ENCODE measurements at places on chromosomes 2 and 18.
A peak's percentile ranks its signal among the peaks of the same experiment; 100 is the strongest.

- DNase-seq, result no peak
Measured at GRCh38 chr2:50449306-50449705, 582.6 kb downstream of the NRXN1 start.

- DNase-seq, result no peak
Measured at GRCh38 chr18:36518839-36519238, 221.3 kb downstream of the FHOD3 start.

- no peak for DNase-seq
Measured at GRCh38 chr2:43791035-43791765, 17.4 kb downstream of the DYNC2LI1 start.

GRCh38 chr2:239743206-239743605 lies 281.9 kb downstream of the NDUFA10 start:
- no peak for DNase-seq

- DNase-seq, result no peak
Measured at GRCh38 chr18:49839012-49839411, 25.7 kb upstream of the ACAA2 start.

GRCh38 chr2:74261204-74261864 lies 62.9 kb downstream of the MTHFD2 start:
- DNase-seq, result no peak

- no peak for DNase-seq
Measured at GRCh38 chr2:43391201-43391877, 164.9 kb upstream of the ZFP36L2 start.

GRCh38 chr2:71602115-71602495 lies 148.7 kb downstream of the DYSF start:
- DNase-seq, result no peak

- no peak for DNase-seq
Measured at GRCh38 chr2:240140920-240141319, 462 bp upstream of the OTOS start.

- DNase-seq, result no peak
Measured at GRCh38 chr2:36407413-36407812, 51.8 kb downstream of the CRIM1 start.

DNA sequence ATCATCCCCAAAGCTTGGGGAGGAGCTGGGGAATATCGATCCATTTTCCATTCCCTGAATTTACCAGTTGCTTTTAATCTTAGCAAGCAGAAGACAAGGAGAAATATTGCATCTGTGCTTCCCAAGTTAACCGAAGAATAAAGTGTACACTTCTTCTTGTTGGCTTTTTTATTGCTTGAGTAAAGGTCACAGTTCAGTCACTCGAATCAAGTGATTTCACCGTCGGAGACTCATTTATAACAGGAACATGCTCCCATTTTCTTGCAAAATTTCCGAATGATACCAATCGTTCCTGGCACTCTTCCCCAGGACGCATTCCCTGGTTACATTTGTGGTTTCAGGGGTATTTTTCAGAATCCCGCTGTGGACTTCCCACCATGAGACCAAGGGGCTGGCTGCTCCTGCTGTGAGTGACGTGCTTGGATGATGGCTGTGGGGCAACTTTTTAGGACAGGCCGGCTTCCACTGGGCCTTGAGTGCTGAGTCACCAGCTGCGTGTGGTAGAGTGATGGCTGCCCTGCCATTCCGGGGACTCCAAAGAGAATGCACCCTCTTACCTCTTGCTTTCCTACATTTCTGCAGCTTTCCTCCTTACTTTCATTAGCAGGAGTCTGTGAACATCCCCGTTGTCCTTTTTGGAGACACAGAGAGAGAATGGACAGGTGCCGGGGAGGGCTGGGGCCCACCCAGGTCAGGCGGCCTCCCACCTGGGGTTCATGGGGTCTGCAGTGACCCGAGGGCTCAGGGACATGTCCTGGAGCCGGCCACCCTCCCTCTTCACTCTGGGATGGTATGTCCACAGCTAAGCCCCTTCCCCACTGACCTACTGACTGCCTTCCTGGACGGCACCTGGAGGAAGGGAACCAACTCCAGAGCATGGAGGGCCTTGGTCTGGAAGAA lies 60.7 kb upstream of the HDAC4 start:
- DNase-seq, result no peak

GRCh38 chr2:240926516-240927389 lies 20.6 kb downstream of the CROCC2 start:
- peak; percentile 0 for DNase-seq

- no peak for DNase-seq
Measured at GRCh38 chr18:78856569-78857313, 122.9 kb upstream of the SALL3 start.

DNA sequence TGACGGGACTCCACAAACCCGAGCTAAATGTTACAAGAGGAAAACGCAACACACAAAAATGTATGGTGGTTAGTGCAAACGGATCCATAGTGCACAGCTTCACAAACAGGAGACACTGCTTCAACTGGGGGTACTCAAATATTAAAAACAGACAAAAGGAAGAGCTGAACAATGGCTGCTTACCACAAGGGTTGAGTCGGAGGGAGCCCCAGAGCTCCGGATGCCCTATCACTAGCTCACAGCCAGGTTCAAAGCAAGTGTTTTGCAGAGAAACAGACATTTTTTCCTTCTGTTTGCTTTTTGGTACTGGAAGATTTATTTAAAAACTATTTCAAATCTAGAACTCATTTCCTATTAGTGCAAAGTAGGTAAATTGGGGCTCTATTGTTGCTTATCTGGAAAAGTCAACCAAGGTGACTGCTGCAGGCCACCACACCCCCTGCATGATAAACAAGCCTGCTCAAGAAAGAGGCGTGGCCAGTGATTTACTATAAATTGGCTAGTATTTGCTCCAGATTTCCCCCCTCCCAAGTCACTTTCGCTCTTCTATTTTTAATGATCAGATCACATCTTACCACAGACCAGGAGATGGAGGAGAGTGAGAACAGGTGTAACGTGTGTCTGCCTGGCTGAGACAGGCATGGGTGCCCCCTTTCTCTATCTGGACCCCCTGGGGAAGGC lies 46.5 kb downstream of the ZAP70 start:
- DNase-seq, result no peak

- no peak for DNase-seq
Measured at GRCh38 chr18:67511840-67512239, 4.7 kb downstream of the DSEL start.

GRCh38 chr18:77359561-77360314 lies 110.1 kb downstream of the GALR1 start:
- DNase-seq, result no peak

DNA sequence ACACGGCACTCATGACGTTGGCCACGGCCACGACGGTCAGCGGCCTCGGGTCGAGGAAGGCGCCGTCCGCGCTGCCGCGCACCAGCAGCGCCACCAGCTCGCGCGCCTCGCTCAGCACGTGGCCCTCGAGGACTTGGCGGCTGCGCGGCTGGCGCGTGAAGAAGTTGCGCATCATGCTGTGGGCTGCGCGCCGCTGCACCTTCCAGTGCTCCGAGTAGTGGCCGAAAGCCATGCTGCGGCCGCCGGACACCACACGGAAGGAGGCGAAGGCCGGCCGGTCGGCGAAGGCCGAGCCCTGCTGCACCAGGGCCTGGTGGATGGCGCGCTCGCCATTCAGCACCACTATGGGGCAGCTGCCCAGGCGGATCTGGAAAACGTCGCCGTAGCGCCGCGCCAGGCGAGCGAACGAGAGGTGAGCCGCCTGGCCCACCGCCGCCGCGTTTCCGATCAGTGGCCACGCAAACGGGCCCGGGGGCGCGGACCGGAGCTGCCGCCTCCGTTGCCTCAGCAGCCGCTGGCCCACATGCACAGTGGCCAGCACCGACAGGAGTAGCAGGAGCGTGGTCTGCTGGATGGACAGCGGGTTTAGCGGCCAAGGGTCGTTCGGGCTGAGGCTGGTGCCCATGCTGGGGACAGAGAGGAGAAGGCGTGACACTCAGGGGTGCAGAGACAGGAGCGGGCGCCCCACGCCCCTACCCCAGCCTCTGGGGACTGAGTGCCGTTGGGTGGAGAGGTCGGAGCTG lies 1.0 kb downstream of the CYP1B1 start:
- no peak for DNase-seq

DNA sequence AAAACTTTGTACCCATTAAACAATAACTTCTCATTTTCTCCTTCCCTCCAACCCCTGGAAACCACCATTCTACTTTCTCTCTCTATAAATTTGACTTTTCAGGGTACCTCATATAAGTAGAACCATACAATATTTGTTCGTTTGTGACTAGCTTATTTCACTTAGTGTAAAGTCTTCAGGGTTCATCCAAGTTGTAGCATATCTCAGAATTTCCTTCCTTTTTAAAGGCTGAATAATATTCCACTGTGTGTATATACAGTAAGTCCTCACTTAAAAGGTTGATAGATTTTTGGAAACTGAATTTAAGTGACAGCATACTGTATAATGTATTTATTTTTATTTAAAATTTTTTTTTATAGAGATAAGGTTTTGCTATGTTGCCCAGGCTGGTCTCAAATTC lies 13.9 kb downstream of the CASP10 start:
- no peak for DNase-seq

- no peak for DNase-seq
Measured at GRCh38 chr2:75516378-75517360, 44.1 kb downstream of the EVA1A start.

GRCh38 chr2:144233317-144233716 lies 286.6 kb downstream of the ZEB2 start:
- no peak for DNase-seq

DNA sequence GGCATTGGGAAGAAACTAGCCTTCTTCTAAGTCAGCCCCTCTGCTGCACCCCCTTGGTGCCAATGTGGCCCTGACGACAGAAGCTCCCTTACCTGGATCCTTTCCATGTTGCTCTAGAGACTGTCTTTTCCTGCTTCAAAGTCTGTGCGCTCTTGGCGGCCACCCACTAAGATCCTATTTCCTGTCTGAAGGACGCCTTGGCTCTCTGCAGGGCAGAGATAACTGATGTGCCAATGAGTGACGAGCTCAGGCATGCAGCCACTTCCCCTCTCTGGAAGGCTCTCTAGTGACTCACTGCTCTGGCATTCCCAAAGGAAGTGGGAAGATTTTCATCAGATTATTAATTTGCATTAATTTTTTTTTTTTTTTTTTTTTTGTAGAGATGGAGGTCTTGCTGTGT lies 273.5 kb downstream of the CDH20 start:
- DNase-seq, result no peak

GRCh38 chr18:58567453-58568196 lies 61.3 kb downstream of the ALPK2 start:
- no peak for DNase-seq

DNA sequence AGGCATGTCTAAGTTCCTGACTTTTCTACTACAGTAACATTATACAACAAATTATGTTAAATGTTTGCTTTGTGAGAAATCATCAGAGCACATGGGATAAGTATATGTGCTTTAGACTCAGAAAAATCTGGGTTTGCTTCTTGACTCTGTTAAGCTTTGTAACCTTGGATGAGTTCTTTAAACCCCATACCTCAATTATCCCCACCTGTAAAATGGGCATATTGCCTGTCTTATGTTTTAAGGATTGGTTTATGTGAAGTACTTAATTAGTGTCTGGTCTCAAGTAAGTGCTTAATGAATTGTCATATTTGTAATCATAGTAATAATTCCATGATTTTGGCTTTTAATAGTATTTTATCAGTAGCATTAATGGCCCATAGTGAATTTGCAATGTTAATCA lies 135.8 kb downstream of the TAF4B start:
- DNase-seq, result no peak

DNA sequence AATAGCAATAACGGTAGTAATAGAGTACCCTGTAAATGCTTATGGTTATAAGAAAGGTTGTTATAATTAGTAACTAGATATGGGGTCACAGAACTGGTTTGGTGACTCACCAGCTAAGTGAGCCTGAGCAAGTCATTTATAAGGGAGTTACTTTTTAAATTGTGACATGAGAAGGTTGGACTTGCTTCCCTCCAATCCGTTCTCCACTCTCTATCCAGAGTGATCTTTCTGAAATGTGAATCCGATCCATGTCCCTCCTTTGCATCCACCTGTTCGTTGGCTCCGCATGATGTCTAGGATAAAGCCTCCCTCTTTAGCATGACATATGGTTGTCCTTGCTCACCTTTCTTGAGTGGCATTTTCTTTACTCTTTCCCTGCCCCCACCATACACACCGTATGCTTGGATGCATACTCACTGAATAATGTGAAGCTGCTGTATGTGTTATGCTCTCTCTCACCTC lies 83.1 kb downstream of the CDC42EP3 start:
- no peak for DNase-seq

DNA sequence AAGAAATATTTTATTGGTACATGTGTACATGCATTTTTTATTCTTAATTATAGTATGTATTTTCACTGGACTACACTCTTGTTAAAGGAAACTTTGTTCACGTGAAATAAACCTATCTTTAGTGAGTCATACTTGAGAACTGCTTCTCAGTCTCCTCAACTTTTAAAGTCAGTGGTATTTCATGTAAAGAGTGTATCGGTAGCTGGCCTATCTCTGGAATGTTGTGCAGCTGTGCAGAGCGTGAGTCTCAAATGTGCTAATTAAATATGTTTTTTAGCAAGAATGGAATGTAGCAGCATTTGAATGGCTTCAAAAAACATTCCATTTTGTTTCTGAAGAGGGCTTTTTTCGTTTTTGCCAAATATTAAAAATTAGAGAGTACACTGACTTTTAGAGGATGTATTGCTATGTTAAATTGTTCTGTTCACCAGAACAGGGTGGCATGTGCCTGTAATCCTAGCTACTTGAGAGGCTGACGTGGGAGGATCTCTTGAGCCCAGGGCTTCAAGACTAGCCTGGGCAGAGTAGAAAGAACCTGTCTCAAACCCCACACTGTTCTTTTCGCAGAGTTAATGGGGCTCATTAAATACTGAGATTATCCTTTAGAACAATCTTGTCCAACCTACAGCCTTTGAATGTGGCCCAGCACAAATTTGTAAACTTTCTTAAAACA lies 14.3 kb downstream of the SPTBN1 start:
- no peak for DNase-seq

DNA sequence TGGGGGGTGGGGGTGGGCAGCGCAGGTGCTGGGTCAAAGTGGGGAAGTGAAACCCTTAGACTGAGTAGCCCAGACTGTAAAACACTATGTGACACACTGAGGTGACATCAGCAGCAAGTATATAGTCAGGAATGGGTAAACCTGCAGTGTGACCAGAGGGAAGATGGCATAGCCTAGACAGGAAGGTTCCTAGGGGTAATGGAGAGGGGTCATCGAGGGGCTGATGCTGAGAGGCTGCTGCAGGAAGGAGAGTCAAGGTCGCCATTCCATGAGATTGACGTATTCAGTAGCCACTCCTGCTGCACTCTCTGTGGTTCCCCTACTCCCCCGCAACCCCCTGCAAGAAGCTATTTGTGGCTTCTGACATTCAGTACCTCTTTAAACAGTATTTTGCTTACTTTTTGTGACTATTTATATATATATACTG lies 111.7 kb downstream of the CHST9 start:
- DNase-seq, result no peak
